Activated CD4-positive, alpha-beta T cell treated with anti-CD3 and anti-CD28 coated beads, Interleukin-2, amount 50 U/mL, for 24 hours (primary cell): ENCODE measurements at places on chromosomes 6 and 20.

DNA sequence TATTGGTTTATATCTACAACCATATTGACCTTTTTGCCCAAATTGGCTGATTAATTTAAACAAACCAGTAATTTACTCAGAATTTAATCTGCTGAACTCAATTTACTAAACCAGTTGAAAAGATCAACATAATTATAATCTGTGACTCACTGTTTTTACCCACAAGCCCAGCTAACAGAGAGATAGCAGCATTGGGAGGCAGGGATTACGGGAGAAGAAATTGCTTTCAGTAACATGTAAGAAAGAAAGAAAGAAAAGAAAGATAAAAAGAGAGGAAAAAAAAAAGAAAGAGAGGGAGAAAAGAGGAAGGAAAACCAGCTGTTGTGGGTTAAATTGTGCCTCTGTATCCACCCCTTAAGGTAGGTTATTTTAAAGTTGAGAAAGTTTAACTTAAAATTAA lies 13.3 kb upstream of the RHAG start:
- no peak for DNase-seq

- peak; percentile 7 for DNase-seq
Observed at GRCh38 chr6:46011188-46012085, 4.2 kb downstream of the CLIC5 start.

GRCh38 chr6:75818098-75818855 lies 69.2 kb downstream of the MYO6 start:
- DNase-seq, result no peak

DNA sequence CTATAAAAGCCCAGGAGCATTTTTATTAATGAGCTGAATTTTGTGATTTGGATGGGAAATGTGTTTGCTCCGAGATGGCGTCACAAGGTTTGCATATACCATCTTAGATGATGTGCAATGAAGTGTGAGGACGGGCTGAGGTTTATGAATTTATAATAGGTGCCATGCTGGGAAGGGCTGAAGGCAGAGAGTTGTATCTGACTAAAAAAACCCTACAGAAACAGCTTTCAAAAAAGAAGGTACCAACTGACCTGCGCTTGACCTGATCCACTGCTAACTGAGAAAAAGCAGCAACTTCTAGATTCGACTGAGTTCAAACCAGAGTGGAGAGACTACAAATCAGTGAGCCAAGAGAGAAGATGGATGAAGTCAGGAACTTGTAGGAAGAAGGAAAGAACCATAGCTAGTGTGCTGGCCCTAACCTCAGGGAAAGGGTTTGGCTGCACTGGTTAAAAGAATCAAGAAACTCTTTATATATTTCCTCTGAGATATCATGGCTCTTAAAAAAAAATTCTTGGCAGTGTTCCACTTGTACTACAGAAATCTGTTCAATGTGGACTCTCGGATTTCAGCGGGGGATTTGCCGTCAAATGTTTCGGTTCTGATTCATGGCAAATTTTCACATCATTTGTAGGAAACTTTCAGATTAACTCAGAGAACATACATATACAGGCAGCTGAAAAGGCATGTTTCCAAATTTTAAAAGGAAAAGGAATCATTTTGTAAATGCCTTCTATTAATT lies 56.5 kb upstream of the HDGFL1 start:
- no peak for DNase-seq

GRCh38 chr6:150800674-150801314 lies 64.7 kb upstream of the MTHFD1L start:
- DNase-seq, result no peak

DNA sequence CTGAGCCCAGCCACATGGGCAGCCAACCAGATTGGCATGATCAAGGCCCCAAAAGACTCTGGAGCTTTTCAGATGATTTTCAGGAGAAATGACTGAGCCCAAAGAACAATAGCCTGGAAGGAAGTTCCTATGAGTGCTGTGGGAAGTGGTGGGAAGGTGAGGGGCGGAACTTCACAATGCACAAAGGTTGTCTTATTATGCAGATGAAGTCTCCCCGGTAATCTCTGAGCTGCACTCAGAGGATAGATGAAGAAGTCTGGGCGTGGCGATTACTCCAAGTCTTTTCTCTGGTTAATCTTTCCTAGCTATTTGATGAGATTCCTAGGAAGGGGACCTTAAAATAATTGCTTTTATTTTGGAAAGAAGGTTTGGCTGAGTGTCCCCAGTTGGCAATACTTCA lies 36.9 kb downstream of the LBP start:
- DNase-seq, result no peak

- DNase-seq, result no peak
Observed at GRCh38 chr6:71326611-71327010, 38.0 kb downstream of the OGFRL1 start.

DNA sequence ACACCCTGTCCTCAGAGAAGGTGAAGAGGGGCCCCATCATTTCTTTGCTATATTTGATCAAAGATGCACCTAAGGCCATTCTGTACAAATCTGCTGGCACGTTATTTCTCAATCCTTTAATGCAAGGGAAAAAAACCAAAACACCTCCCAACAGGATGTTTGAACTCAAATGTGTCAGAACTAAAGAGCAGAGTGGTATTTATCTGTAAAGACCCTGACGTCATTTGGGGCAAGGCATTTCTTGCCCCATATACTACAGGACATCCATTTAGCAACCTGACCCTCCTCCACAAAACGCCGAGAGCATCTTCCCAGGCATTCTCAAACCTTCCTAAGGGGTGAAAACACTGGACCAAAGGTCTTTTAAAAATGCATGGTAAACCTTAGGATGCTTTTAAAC lies 50.8 kb downstream of the ZMYND8 start:
- DNase-seq, result no peak

DNA sequence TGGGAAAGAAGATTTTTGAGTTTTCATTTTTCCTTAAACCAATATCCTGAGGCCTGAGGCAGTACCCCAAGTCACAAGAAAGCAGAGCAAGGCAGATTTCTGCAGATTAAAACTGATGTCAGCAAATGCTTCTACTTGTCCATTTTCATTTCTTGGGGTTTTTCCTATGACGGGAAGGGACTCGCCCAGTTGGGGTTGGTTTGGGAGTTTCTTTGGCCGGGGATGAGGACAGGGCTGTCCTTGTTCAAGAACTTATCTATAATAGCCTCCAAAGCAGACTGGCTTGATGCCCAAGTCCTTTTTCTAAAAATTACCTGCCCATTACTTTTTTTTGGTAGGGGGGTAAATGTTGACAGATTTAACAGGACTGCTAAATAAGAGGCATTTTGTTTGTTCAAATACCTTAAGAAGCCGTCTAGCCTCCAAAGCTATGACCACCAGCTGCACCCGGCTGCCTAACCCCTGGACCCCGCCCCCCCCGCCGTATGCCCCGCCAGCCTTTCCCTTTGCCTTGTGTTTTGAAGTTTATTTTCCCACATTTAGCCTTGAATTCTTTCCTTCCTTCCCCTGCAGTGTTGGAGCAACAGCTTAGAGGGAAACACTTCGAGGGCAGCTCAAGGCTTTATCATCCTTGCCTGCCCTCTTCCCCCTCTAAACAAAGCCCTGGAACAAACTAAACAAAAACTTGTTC lies 2.5 kb downstream of the KCNK5 start:
- no peak for DNase-seq
